ENCODE measurements at places on chromosomes 16 and 17. TPM values are rescaled to one million over a fixed set of nuclear protein-coding genes. Genes with fewer than 3 reads are reported as not detected.

The AXIN2 gene
- total RNA-seq: 8.6 TPM

The ABI3 gene
- 0.14 TPM for total RNA-seq

The TEKT1 gene
- total RNA-seq: not detected

The PRR15L gene
- not detected for total RNA-seq

The TERB1 gene
- total RNA-seq: not detected

All from G401 (cell line).